ENCODE measurements at places on chromosomes 3 and 15.

DNA sequence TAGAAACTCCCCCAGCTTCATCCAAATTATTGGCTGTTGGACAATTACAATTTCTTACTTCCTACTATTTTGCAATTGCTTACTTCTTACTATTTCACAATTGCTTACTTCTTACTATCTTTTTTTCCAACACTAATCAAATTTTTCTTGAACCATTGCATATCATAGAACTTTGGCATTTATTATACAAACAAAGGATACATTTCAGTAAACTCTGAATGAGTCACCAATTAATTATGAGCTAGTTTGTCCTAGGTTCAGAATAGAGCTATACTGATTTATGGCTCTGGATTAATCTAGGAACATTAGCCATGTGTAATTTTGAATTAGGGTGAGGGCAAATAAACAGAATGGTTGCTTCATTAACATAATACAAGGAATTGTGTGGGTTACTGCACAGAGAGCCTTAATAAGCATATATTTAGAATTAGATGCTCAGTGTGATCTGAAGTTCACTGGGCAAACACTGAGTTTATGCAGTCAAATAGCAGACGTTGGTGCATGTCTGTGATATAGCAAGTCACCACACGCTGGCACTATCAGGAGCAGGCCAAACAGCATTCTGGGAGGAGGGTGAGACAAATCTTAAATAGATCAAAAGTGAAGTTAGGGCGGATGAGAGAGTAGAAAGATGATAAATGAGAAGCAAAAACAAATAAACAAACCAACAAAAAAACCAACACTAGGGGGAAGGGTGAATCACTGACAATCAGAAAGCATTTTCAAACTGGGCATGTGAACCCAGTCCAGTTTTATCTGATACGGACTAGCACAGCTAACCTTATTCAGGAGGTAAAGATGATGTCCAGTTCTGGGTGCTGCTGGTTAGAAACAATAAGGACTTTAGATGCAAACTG lies 21.5 kb downstream of the GABRR3 start:
- no peak for DNase-seq

DNA sequence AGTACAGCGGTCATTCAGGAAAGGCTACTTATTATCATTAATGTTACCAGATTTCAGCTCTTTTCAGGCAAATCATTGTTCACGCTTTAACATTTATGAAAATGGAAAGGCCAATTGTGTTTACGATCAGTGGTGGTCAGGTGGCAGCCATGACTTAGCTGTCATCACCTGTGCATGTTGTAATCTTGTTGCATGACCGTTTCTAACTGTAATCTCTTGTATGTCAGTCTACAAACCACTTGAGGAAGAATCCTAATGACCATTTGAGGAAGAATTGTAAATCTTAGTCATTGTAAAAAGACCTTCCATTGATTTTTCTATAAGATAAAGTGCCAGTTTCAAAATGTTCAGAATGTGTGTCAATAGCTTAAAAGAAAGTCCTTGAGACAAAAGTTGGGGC lies 100.4 kb downstream of the SERPINI1 start:
- DNase-seq = no peak

DNA sequence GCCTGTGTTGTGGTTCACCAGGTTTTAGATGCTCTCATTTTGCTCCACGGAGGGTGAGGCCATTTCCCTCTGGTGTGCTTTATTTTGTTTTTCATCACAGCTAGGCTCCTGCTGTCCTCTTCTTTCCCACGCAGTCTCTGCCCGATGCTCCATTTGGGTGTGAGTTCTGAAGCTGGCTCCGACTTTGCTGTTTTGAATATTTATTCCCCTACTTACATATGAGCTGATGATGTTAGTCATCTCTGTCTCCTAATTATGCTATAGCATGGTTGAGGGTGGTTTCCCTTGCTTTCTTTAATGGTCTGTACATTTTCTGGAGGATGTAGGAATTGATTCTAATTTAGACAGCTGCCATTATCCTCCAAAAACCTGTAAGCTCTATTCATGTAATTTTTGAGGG lies 168.1 kb upstream of the MYRIP start:
- no peak for DNase-seq

DNA sequence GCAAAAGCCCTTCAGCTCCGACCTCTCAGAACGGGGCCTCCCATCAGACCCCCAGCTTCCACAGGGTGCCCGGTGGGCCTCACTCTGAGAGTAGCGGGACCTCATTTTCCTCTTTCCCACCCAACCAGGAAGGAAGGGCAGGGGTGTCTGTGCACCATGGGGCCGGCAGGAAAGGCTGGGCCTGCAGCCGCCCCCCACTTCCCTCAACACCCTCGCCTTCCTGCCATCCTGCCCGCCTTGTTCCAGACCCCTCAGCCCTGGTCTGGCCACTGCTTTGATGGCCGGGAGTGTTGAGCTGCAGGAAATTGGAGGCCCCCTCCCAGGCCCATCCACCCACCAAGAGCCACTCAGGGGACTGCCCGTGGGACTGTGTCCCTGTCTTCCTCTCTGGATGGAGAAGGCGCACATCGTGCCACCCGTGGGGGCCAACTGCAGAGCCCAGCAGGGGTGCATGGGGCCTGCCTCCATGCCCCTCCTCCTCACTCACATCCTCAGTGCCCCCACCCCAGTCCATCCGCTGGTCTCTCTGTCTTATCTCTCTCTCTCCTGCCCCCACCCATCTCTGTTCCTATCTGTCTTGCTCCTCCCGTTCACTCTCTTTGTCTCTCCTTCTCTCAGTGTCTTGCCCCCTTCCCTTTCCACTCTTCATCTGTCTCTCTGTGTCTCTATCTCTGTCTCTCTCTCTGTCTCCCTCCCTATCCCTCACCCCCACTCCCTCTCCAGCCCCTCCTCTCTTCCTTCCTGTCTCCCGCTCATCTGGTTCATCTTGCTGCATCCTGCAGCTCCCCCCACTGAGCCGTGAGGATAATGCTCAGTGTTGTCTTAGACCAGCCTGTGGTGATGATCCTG lies 1.8 kb upstream of the PLXND1 start:
- no peak for DNase-seq

DNA sequence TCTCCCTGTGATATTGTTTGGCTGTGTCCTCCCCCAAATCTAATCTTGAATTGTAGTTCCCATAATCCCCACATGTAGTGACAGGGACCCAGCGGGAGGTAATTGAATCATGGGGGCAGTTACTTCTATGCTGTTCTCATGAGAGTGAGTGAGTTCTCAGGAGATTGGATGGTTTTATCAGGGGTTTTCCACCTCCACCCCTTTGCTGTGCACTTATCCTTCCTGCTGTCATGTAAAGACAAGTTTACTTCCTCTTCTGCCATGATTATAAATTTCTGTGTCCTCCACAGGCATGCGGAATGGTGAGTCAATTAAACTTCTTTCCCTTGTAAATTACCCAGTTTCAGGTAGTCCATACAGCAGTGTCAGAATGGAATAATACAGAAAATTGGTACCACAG lies 24.7 kb downstream of the TUSC7 start:
- DNase-seq = no peak

- DNase-seq = no peak
These were observed 14.6 kb downstream of the LMOD3 start for GRCh38 chr3:69107841-69108240.

DNA sequence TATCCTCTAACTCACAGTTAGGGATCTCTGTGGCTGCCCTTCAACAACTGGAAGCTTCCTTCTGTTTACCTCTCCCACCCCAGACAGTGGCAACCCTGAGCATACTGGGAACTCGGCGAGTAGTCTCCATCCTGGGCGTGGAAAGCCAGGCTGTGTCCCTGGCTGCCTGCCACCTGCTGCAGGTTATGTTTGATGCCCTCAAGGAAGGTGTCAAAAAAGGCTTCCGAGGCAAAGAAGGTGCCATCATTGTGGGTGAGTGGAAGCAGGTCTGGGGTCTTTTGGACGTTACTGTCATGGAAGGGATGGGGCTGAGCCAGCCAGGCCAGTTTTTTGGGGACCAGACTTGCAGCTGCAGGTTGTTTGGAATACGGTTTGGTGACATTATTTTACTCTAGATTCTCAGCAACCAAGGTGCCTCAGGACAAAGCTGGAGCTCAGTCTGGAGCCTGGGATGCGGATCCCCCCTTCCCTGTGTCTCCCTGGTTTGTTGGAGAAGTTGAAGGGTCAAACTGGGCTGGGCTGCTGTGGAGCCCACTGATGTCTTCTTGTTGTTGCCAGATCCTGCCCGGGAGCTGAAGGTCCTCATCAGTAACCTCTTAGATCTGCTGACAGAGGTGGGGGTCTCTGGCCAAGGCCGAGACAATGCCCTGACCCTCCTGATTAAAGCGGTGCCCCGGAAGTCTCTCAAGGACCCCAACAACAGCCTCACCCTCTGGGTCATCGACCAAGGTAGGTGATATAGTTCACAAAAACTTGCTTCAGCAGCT lies 7.5 kb downstream of the UNC45A start:
- no peak for DNase-seq
